ENCODE measurements at places on chromosomes 16 and 17. TPM values are rescaled to one million over a fixed set of nuclear protein-coding genes. Genes with fewer than 3 reads are reported as not detected.

Gene SPATA32
- not detected for total RNA-seq

Gene SLC16A13
- total RNA-seq = 1.4 TPM

Gene PRSS53
- 2.3 TPM for total RNA-seq

Gene SNAI3
- total RNA-seq = 0.71 TPM

Gene CFAP97D1
- total RNA-seq = not detected

Data from neural progenitor cell (in vitro differentiated cells).